Activated CD4-positive, alpha-beta T cell treated with anti-CD3 and anti-CD28 coated beads, Interleukin-2, Interleukin-4, amounts not matched to agents 100 ng/mL and 50 ng/mL, durations not matched to agents 16 hours and 8 hours (primary cell): ENCODE measurements at places on chromosomes 5 and 9.

DNA sequence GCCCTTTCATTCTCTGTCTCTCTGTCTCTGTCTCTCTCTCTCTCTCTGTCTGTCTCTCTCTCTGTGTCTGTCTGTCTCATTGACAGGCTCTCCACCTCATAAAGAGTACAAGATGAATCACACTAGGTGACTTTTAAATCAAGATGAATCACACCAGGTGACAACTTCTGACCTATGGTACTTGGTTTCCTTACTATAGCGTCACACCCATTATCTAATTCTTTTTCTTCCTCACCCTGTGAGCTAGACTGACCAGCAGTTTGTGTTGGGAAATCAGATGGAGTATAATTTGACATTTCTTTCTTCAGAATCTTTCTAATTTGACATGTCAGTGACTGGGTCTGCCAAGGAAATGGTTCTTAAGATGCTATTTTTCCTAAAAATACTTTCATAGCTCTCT is 232.9 kb downstream of the ARRDC3 start:
- no peak for DNase-seq

DNA sequence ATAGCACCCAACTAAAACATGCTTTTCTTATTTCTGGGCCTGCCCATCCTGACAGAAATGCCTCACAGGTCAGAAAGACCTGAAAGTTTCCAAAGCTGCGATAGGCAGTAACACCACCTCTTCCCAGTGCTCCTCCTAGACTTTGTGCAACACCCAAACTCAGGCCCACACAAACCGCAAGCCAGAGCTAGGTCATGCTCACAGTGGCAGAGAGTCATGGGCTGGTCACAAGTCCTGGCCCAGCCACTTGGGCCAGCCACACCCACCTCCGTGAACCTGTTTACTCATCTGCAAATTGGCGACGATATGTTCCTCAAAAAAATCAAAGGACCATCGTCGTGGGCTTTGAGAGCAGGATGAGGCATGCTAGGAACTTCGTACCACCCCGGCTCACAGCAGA is 44.0 kb upstream of the SLC25A51 start:
- no peak for DNase-seq

- no peak for DNase-seq
These were observed 1081.6 kb upstream of the ACO1 start for GRCh38 chr9:31302620-31303418.

DNA sequence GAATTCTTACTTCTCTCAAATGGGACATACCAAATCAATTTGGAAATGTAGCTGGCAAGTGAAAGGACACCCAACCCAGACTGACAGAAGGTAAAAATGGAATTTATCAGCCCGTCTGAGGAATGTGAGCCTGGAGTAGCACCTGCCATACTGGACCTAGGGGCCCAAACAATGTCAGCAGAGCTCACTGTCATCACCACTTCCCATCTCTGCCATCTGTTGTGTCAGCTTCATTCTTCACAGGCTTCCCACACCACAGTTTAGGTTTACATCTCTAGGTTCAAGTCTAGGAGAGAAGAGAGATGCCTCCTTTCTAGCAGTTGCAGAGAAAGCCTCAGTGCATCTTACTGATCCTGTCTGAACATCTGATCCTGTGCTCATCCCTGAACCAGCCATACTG is 222.4 kb downstream of the DOCK8 start:
- no peak for DNase-seq

- DNase-seq = no peak
These were observed 206.1 kb upstream of the ZNF608 start for GRCh38 chr5:124952566-124952965.

GRCh38 chr5:153157156-153157555 is 333.3 kb upstream of the GRIA1 start:
- no peak for DNase-seq

- no peak for DNase-seq
These were observed 2.0 kb upstream of the C5orf15 start for GRCh38 chr5:133970325-133970909.

DNA sequence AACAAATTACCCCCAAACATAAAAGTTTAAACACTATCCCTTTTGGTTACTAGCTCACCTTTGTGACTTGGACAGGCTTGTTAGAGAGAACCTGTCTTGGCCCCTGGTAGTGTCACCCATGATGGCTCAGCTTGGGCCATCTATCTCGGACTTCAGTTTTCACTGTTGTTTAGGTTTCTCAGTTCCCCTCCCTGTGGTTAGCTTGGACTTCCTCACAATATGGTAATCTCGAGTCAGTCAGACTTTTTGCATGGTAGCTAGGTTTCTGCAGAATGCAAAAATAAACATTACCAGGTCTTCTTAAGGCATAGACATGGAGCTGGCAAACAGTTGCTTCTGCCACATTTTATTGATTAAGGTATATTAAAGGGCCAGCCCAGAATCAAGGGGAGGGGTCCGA is 324.3 kb upstream of the RORB start:
- no peak for DNase-seq

GRCh38 chr9:36450110-36450732 is 50.2 kb upstream of the RNF38 start:
- DNase-seq = peak; percentile 30

GRCh38 chr5:66958201-66958979 is 238.2 kb downstream of the CD180 start:
- no peak for DNase-seq

- DNase-seq = no peak
These were observed 295.7 kb downstream of the DNAH5 start for GRCh38 chr5:13648822-13649221.

GRCh38 chr5:1111241-1111726 is 579 bp downstream of the SLC12A7 start:
- DNase-seq = no peak

DNA sequence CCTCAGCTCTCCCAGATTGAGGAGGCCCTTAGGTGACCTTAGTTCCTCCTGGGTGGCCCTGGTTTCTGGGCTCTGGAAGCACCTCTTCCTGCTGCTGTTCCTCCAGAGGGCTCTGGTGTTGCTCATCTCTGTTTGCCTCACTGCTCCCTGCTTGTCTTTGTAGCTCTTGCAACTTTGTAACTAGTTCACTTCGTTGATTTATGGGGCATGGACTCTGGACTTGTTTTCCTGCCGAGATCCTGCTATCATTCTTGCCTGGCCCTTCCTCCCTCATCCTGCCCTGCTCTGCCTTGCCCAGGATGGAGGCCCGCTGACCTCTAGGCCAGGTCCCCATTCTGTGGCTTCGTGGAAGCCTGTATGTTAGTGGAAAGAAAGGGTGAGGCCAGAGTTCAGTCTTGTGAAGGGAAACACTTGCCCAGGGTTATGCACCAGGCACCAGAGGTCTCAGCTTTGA is 169.3 kb downstream of the MACROH2A1 start:
- DNase-seq = no peak

DNA sequence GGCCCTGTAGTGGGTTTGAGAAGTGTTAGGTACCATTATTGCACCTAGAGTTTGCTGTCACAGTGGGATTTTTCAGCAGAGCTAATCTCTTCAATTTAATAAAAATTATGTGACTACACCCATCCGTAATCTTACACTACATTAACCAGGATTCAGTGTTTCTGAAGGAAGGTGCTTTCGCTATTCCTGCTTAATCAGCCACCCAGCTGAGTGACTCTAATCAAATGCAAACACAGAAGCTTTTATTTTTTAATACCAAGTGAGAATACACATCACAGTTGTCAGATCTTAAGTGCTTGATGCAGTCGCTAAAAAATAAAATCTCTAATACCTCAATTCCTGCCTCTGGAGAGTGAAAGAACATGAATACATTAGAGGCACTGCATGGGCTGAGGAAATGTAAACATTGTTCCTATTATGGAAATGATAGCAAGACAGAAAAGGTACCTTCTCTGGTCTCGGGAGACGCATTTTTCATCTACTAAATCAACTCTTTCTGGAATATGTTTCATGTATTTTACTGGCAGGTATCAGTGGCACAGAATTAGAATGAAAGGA is 125.7 kb downstream of the SEMA6A start:
- no peak for DNase-seq

- no peak for DNase-seq
These were observed 803.8 kb upstream of the ZNF608 start for GRCh38 chr5:125550274-125550673.

- DNase-seq = no peak
These were observed 69.5 kb upstream of the TRPC7 start for GRCh38 chr5:136434795-136435194.

DNA sequence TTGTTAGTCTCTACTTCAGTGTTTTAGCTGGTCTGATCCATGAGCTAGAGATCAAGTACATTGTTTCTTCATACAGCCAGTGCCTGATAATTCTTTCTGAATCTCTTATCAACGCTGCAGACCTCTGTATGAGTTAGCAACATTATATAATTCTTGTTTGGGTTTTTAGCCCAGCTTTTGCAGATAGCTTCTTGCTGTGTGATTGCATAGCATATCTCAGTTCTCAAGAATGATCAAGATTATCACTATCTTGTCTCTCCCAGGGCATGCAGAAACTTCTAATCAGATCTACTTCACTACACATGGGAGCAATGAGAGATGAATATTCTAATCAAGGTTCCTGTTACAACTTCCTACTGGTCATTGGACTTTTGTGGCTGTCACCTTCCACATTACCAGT is 158.3 kb downstream of the FAM174A start:
- no peak for DNase-seq

DNA sequence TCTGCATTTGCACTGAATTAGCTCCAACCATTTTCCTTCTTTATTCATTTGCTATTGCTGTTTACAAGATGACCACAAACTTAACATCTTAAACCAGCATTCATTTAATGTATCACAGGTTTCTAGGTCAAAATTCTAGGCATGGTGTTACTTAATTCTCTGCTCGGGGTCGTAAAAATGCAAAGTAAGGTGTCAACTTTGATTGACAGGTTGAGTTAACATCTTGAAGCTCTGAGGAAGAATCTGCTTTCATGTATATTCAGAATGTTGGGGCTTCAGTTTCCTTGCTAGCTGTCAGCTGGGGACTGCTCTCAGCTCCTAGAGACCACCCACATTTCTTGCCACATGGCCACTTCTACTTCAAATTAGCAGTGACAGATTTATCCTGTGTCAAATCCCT is 348.7 kb upstream of the GRIN3A start:
- DNase-seq = no peak

- no peak for DNase-seq
These were observed 124.0 kb downstream of the GLIS3 start for GRCh38 chr9:4175846-4176245.

DNA sequence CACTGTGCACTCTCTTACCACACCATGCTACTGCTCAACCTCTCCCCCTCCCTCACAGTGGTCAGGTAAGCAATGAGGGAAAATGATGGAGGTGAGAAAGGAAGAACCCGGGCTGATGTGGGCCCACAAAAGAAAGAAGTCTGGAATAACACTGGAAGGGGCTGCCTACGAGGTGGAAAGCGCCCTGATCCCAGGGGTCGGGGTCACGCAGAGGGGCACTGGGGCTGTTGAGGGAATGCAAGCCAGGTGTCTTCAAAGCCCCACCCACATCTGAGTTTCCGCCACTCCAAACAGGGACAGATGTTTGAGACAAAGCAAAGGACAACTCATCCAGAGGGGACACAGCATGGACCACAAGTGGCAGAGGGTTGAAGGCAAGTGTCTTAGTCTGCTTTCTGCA is 4.2 kb downstream of the TNIP1 start:
- DNase-seq = no peak

DNA sequence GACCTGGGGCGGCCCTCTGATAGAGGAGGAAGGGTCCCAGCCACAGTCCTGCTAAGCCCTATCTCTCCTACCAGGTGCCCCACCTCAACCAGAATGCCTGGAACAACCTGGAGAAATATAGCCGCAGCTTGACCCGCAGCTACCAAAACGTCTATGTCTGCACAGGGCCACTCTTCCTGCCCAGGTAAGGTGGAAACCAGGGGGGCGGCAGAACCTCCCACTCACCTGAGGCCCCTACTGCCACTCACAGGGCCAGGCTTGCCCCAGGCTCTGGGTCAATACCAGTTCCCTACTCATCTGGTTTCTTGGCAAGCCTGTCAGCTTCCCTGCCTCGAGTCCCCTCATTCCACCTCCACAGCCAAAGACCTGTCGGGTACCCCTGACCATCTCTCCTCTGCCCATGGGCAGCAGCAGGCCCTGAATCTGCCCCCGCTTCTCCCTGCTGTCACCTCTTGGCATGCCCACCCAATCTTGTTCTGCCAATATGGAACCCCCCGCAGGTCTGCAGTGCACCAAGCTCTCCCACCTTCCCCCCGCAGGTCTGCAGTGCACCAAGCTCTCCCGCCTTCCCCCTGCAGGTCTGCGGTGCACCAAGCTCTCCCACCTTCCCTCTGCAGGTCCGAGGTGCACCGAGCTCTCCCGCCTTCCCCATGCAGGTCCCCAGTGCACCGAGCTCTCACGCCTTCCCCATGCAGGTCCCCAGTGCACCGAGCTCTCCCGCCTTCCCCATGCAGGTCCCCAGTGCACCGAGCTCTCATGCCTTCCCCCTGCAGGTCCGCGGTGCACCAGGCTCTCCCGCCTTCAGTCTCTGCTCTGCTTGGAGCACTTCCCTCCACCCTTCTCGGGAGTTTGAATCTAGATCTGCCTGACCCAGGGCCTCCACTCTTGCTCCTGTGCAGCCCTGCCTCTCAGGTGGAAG is 2.6 kb downstream of the ENDOG start:
- DNase-seq = no peak

DNA sequence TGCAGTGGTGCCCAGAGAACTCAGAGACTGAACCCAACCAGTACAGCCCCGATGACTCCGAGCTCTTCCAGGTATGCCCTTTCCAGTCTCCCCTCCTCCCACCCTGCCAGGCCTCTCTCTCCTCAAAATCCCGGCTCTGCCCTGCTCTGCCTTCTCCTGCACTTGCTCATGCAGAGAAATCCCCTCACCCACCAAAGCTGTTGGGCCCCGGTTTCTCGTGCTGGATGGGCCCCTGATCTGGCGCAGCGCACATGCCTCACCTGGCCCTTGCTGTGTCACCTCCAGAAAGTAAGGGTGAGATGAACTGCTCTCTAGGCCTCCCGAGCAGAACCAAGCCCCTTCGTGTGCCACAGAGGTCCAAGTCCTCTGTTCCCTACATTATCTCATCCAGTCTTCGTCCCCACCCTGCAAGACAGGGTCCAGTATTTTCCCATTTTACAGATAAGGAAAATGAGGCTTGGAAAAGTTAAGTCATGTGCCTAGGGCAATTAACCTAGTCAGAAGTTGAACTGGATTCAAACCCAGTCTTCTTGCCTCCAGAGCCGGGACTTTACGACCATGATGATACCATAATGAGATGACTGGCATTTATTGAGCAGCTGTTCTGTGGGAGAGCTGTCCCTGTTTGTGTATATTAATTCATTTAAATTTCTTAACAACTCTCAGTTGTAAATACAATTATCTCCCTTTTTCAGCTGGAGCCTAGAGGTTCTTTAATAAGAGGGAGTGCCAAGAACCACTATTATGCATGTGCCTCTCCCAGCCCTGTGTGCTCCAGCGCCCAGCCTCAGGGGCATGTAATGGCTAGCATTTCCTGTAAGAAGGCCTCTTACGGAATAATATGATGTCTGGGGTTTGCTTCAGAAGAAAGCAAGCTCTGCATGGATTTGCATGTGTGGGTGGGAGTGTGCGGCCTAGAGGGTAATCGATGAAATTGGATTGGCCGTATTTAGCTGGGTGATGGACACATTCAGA is 90.7 kb downstream of the PPARGC1B start:
- no peak for DNase-seq

DNA sequence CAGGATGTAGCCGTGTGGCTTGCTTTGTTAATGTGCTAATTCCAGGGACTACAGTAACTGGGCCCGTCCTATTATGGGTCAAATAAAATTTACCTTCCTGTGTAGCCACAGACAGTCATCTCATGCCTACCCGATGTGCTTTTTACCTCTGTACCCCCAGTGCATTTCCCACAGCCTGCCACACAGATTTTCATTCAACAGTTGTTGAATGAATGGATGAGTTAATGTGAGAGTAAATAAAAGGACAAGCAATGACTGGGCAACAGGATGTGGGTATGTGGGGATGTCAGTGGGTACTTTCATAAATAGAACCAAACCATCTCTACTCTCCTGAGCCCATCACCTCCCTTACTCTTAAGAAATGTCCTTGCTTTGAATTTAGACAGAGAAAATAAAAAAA is 441.2 kb upstream of the ZNF462 start:
- peak; percentile 43 for DNase-seq
